Spinal cord (tissue), 10 donors: ENCODE measurements at places on chromosomes 6 and 20. TPM values are rescaled to one million over a fixed set of nuclear protein-coding genes. Genes with fewer than 3 reads are reported as not detected.

ATF6B gene
- 84.1 TPM for polyA plus RNA-seq

OR2J3 gene
- not detected for polyA plus RNA-seq

DNA sequence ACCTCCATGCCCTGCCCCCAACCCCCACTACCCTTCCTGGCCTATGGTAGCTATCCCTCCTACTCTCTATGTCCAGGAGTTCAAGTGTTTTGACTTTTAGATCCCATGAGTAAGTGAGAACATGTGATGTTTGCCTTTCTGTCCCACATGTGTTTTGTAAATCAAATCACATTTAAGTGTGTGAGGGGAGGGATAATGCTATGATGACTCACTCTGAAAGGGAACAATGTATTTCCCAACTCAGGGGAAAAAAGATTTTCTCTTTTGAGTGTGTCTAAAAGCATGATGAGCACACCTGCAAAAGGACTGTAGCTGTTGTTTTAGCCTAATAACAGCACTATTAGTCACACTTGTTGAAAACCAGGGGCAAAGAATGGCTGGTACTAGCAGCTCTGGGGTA lies 193.7 kb downstream of the GJA10 start:
- no peak for DNase-seq

DNA sequence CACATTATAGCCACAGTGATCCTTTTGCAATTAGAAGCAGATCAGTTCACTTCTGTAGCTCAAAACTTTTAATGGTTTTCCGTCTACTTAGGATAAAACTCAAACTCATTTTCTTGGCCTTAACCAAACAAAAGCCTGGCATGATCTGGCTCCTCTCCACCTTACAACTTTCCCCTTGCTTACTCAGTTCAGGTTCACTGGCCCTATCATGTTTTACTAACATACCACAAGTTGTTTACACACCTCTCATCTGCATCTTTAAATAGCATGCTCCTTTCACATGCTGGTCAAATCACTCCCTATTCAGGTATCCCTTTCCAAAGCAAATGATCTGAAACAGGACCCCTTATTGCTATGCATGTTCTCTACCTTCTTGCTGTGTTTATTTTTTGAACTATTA lies 191.4 kb upstream of the FAM83B start:
- no peak for DNase-seq

DNA sequence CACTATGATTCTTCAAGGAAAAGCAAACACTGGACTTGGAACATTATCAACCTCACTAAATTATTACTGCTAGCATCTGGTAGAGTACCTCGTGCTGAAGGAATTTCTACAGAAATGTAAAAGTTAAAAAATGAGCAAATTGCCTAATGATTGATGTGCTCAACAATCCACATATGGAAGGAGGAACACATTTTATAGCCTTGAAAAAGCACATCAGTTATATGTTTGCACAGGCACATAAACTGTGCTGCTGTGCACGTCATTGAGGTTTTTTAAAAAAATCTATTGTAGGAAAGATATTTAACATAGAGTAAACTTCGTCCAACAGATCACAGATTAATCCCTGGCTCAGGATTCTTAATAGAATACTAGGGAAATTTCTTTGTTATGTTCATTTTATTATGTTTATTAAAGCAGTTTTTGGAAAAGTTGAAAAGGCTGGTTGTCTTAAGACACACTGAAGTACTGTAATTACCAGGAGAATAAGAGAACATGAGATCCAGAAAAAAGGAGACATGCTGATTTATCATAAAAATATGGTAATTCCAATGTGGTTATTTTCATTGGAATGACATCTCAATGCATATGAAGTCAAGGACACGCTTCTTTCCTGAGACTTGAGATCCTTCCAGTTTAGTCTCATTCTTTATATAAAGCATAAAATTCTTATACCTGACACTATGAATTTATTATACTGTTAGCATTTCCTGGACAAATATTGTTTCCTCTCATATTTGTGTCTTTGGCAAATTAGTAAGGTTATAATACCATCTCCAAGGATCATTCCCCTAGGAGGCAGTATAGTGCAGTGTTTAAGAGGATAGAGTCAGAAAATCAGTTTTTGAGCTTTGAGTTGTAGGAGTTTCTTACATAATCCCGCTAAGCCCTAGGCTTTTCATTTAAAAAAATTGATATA lies 511.1 kb downstream of the TENT5A start:
- DNase-seq: peak; percentile 8

GRCh38 chr20:37657924-37658804 lies 35.7 kb upstream of the CTNNBL1 start:
- DNase-seq: no peak

GRCh38 chr6:390914-391558 lies 516 bp upstream of the IRF4 start:
- DNase-seq: no peak

DNA sequence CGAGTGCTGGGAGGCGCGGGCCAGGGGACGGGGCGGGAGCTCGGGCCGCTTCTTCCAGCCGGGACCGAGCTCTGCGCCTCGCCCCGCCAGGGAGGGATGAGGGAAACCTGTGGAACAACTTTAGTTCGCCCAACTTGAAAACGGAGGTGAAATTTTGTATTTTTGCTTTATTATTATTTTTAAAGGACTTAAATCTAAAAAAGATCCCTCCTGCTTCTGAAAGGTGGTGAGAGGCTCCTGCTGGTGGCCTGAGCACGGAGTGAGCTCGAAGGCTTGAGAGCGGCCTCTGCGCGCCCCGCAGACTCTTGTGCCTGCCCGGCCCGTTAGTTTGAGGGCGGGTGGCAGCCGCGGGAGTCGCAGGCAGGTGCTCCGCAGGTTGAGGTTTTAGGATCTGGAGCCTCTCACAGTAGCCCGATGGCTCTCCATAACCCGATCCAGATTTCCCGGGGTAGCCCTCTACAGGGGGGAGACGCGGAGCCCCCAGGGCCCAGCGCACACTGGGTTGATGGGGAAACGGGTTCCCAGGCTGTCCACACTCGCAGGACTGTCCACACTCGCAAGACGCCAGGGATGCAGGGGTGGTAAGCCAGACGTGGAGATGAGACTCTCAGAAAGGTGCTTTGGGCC lies 46.2 kb upstream of the SUPT3H start:
- no peak for DNase-seq
